NCI-H345 (cell line): ENCODE measurements at places on chromosomes 16 and 17.
A peak's percentile ranks its signal among the peaks of the same experiment; 100 is the strongest.

GRCh38 chr17:83155128-83156121 is 76.0 kb downstream of the METRNL start:
- DNase-seq: no peak

DNA sequence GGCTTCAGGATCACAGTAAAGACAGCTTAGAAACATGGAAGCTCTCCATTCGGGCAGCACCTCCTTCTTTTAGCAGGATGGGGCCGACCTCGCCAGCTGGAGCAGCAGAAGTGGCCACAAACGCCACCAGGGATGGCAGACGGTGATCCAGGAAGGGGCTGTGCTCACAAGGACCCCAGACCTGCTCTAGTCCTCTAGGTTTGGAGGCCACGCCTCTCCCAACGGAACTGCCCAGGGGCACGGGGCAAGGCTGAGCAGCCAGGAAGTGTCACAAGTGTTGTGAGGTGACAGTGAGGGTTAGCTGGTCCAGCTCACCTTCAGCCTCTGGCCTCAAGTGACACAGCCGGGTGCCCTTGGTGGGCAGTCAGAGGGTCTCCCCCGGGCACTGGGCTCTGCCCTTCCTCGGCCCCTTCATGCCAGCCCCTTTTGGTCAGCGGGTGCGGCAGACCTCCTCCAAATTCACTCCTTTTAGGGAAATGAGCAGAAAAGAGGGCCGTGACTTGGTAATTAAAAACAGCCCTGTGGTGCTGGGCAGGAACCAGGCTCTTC is 20.4 kb downstream of the CEP295NL start:
- DNase-seq: no peak

DNA sequence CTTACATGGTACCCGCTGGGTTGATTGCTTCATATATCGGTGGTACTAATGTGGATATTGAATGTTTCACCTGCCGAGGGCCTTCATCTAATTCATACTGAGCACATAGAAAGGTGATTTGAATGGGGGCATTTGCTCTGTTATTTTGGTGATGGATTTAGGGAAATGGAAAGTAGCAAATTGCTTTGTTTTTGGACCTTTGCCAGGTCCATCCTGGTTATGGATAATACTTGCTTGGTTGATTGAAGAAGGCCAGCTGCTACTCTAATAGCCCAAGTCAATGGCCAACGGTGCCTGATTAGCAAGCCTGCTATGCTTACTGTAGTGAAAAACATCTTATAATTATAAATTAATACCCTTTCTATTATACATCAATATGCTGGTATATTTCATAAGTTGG is 253.6 kb downstream of the CDH13 start:
- no peak for DNase-seq

DNA sequence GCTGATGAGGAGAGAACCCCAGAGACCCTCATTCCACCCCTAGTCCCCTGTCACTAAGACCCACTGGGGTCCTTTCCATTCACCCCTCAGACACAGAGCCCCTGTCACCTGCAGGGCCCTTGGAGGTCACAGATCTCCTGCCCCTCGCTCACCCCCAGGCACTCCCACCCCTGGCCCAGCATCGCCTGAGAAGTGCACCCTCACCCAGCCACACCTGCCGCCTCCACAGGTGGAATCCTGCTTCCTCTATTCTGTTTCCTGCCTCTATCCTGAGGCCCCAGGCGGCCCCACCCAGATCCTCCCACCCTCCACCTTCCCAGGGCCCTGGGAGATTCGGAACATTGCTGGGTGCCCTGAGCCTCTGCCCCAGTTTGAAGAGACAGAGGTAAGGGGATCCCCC is 13.8 kb upstream of the KRT17 start:
- no peak for DNase-seq

DNA sequence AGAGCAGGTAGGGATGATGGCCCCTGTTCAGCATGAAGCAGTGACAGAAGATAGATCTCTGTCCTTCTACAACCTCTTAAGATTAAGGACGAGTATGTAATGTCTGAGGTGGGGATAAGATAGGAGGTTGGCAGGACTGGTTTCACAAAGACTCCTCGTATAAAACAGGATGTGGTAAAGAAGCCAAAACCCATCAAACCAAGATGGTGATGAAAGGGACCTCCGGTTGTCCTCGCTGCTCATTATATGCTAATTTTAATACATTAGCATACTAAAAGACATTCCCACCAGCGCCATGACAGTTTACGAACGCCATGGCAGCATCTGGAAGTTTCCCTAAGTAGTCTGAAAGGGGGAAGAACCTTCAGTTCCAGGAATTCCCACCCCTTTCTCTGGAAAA is 27.3 kb downstream of the MIS12 start:
- DNase-seq: no peak

GRCh38 chr17:74147056-74147835 is 56.2 kb upstream of the RPL38 start:
- no peak for DNase-seq

GRCh38 chr16:87409153-87409552 is 17.0 kb downstream of the MAP1LC3B start:
- no peak for DNase-seq

DNA sequence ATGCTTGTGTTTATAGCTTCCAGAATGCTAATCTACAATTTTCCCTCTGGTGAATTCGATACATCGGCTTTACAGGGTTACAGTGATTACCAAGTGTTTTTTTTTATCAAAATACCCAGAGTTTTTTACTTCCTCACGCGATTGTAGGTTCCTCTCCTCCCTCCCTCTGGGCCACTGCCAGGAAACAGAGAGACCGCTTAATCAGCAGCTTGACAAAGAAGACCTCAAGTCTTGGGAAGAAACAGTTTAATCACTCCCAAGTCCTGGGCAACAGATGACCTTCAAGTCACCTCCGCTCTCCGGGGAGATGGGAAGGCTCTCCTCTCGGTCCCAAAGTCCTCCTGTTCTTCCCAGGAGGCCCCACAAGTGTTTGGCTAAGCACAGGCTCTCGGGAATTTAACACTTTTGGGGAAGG is 23.5 kb downstream of the SMTNL2 start:
- no peak for DNase-seq

- no peak for DNase-seq
Measured at GRCh38 chr17:26731005-26731921, 562.7 kb upstream of the WSB1 start.

DNA sequence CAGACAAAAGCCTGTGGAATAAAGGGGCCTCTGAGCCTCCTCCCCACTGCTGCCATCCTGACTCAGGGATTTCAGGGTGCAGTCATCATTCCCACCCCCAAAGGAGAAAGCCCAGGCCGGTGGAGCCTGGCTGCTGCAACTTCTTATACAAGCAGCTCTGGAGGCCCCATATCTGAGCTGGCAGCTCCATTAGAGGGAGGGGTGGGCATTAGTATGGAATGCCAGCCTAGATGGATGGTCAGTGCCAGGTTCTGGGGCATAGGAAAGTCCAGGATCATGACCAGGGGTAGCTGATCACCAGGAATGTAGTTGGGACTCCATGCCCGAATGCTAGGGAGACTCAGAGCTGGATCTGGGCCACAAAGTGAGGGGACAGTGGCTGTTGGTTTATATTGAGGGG is 581.0 kb downstream of the KCNJ18 start:
- no peak for DNase-seq

DNA sequence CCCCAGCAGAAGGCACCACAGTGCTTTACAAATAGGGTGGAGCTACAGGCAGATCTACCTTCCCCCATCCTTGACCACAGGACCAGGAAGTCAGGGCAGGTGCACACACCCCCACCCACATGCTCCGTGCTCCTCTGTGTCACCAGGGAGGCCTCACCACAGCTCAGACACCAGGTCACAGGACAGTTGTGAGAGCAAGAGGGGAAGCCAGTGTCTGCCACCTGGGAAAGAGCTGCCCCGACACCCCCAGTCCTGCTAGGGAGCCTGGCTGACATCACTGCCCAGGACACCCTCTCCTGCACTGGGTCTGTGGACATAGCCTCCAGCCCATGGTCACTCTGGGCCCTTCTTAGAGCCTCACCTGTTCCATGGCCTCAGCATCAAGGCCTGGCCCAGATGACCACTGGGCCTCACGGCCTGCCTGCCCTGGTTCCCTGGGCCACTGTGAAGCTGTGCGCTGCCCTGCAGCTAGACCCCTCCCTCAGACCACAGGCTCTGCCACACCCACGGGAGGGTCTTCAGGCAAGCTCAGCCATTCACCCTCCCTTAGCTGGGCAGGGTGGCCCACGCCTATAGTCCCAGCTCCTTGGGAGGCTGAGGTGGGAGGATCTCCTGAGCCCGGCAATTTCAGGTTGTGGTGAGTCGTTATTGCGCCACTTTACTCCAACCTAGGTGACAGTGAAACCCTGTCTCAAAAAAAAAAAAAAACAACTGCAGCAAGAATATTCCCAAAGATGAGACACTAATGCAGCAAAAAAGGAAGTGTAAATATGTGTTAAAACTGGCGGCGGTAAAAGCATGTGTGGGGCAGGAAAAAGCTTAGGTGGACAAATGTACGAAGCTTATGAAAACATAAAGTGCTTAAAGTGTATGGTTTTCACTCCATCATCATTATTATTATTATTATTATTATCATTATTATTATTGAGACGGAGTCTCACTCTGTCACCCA is 14.2 kb downstream of the POLR3K start:
- DNase-seq: no peak

GRCh38 chr17:42325026-42325425 is 36.7 kb downstream of the STAT5A start:
- no peak for DNase-seq

GRCh38 chr17:39147221-39148185 is 3.9 kb downstream of the PLXDC1 start:
- DNase-seq: no peak

DNA sequence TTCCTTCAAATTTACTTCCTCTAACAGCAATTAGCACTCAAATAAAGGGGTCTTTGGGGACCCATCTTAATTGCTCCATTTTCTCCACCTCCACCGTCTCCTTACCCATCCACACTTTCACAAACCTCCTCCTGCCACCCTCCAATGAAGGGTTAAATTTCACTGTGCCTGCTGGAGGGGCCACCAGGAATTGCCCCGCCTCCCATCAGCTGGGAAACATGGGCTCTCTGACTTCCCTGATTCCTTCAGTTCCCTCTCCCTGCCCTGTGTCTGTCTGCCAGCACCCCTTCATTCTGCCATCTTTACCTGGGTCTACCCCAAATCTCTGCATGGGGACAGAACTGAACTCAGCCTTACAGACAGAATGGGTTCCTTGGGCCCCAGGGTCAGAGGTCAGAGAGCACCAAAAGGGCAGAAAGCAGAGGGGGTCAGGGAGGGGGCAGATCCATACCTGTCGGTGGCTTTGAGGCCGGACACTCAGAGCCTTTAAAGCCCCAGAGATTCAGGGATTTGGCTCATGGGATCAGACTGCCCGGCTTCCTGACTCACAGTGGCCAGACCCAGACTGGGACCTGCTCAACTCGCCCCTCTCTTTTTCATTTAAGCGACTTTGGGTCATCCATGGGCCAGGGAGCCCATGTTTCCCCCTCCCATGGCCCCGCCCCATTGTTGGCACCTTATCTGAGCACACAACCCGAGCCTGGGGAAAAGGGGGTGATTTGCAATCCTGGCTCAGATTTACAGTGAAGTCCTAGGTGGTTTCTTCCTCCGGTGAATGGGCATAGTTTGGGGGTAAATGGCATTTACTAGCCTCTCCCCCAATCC is 17.6 kb upstream of the SP2 start:
- no peak for DNase-seq

- no peak for DNase-seq
Measured at GRCh38 chr16:86288716-86289294, 221.5 kb upstream of the FOXF1 start.

DNA sequence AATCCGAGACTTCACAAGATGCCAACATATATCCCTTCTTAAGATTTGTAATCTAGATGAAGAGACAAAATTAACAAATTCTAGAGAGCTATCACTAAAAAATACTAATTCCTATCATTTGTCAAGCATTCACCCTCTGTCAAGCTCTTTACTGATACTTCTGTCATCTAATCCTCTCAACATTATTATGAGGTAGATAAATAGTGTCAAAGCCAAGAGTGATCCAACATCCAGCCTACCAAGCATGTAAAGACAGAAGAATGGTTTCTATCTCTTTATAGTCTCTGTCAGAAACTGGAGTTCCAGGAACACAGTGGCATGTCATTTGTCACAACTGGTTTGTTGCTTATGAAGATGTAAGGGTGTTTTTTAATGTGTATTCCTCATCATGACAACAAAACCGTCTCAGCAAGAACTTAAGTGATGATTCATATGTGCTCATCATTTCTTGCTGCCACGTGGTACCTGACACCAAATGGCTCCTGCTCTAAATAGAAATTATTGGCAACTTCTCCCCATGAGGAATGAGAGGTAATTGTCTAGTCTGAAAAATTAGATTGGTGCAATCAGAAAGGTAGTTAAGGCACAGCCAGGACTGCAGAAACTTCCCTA is 196.8 kb downstream of the TOX3 start:
- DNase-seq: no peak

DNA sequence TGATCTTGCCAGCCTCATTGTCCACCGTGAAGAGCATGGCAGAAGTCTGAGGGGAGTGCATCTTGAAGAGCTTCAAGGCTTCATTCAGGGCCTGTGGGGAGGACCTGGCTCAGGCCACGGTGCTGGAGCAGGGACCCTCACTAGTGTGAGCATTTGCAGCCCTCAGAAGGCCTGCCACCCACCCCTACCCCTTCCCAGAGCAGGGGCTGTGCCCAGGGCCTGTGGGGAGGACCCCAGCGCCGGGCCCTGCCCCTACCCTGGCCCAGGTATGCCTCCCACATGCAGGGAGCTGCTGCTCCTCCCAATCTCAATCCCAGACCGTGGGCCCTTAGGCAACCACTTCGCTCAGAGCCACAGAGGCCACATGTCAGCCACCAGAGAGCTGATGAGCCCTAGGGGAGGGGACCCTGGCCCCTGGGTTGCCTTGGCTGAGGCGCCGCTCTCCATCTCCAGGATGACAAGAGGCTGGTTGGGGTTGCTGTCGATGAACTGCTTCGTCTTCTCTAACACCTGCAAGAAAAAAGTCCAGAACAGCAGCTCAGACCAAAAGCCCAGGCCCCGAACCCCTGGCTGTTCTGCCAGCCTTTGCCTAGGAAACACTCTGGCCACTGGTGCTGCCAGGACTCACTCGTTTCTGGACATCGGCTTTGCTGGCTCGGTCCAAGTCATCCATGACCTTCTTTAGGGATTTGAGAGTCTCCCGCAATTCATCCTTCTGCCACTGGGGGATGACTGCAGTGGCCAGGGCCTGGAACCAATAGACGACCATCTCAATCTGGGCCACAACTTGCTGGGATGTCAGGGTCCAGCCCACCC is 1.8 kb upstream of the EXOSC6 start:
- DNase-seq: peak; percentile 4

DNA sequence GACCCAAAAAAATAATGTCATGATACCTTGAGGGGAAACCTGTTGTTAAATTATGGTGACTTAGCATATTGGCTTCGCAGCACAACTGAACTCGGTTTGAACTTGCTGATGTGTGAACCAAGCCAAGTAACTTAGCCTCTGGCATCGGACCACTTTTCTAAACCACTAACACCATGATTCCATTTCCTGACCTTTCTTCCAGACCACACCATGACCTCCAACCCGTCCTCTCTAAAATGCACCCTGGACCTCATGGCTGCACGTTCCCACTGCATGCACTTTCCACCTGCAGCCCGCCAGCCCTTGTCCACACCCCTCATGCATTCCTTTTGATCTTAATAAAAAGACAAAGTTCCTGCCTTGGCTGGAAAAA is 29.3 kb downstream of the DYNLRB2 start:
- DNase-seq: no peak
